Astrocyte (in vitro differentiated cells and primary cell): ENCODE measurements at places on chromosomes 4 and X. TPM values are rescaled to one million over a fixed set of nuclear protein-coding genes. Genes with fewer than 3 reads are reported as not detected.
A peak's percentile ranks its signal among the peaks of the same experiment; 100 is the strongest.

DNA sequence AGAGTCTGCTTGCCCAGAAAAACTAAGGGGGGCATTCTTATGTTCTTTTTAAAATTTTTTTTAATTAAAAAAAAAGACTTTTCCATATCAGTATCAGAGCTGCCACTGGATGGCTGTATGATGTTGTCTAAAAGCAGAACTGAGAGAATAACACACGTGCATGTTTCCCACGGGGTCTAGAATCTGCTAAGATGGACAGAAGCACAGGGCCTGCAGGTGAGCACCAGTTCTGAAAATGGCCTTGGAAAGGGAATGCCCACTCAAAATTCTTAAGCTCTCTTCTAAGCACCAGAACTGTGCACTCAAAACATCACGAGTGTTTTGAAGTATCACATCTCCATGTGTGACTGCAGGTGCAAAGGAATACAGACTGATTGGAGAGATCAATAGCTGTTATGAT, 61.1 kb downstream of the ARAP2 start:
- H3K4me3 ChIP-seq = no peak overlapping the region
- no peaks in the 10 kb centered on the region for H3K36me3 ChIP-seq

- no peak overlapping the region for H3K27ac ChIP-seq
- H3K27me3 ChIP-seq = no peaks in the 10 kb centered on the region
- no peaks in the 10 kb centered on the region for H3K36me3 ChIP-seq
- peaks cover 4% of the 10 kb centered on the region for H3K4me1 ChIP-seq
- no peak for DNase-seq
- H3K4me3 ChIP-seq = no peak overlapping the region
Measured at GRCh38 chr4:2245787-2246275, 3.9 kb upstream of the HAUS3 start.

GRCh38 chr4:2595952-2596552, 59.6 kb downstream of the FAM193A start:
- H3K4me1 ChIP-seq = peaks cover 6% of the 10 kb centered on the region
- no peaks in the 10 kb centered on the region for H3K27me3 ChIP-seq
- H3K27ac ChIP-seq = no peak overlapping the region
- H3K36me3 ChIP-seq = no peaks in the 10 kb centered on the region
- H3K4me3 ChIP-seq = no peak overlapping the region
- no peak for DNase-seq

GRCh38 chrX:149639568-149639967, 8.0 kb upstream of the TMEM185A start:
- DNase-seq = no peak
- H3K27ac ChIP-seq = no peak overlapping the region
- H3K4me3 ChIP-seq = no peak overlapping the region
- peaks cover 3% of the 10 kb centered on the region for H3K4me1 ChIP-seq
- H3K27me3 ChIP-seq = no peaks in the 10 kb centered on the region

DNA sequence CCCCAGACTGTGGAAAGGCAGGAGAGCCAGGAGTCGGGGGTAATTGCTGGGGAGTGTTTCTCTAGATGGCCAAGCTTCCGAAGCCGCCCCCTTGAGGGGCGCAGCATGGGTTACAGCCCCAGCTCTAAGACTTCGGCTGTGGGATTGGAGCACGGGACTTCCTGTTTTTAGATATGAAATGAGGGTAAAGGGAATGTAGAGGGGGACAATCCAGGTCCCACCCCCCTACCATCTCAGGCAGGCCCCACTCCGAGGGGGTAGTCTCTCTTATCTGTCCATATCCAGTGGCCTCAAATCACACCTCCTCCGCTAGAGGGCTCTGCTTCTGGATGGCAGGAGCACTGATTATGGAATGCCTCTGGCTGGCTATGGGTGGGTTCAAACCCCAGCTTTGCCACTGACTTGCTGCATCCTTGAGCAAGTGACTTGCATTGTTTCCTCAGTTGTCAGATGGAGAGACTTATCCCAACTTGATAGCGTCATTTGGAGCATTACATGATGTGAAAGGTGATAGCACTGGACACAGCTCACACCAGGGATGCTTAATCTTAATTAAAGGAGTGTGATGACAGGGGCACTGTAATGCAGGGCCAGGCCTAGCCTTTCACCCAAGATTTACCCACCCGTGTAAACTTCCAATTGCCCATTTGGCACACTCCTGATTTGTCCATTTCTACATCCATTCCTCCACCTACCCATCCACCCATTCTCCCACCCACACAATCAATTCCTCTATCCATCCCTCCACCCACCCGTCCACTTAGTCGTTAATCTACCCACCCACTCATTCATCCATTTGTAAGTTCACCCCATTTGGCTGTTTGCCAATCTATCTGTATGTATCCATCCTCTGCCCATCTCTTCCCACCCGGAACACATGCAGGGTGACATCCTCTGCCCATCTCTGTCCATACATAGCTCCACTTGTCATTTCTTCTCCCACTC, 848 bp upstream of the KCND1 start:
- DNase-seq = peak; percentile 26
- H3K4me3 ChIP-seq = peak overlapping the region; percentile 39
- H3K27me3 ChIP-seq = no peaks in the 10 kb centered on the region
- no peak overlapping the region for H3K27ac ChIP-seq
- peaks cover 9% of the 10 kb centered on the region for H3K4me1 ChIP-seq

- no peak overlapping the region for H3K27ac ChIP-seq
- H3K27me3 ChIP-seq = no peaks in the 10 kb centered on the region
- DNase-seq = no peak
- no peaks in the 10 kb centered on the region for H3K36me3 ChIP-seq
- no peak overlapping the region for H3K4me3 ChIP-seq
- peaks cover 11% of the 10 kb centered on the region for H3K4me1 ChIP-seq
Measured at GRCh38 chrX:11097933-11098332, 13.2 kb upstream of the HCCS start.

- H3K4me3 ChIP-seq = peak overlapping the region; percentile 10
- H3K27me3 ChIP-seq = no peaks in the 10 kb centered on the region
- no peaks in the 10 kb centered on the region for H3K36me3 ChIP-seq
- H3K4me1 ChIP-seq = peaks cover 15% of the 10 kb centered on the region
- peak overlapping the region; percentile 72 for H3K27ac ChIP-seq
Measured at GRCh38 chr4:101200561-101200960, 146.8 kb downstream of the PPP3CA start.

- H3K4me3 ChIP-seq = no peak overlapping the region
- H3K4me1 ChIP-seq = no peaks in the 10 kb centered on the region
- H3K27me3 ChIP-seq = no peaks in the 10 kb centered on the region
Measured at GRCh38 chr4:108527723-108528122, 92.7 kb upstream of the RPL34 start.

- peak overlapping the region; percentile 3 for H3K27ac ChIP-seq
- no peaks in the 10 kb centered on the region for H3K36me3 ChIP-seq
- peaks cover 11% of the 10 kb centered on the region for H3K4me1 ChIP-seq
- DNase-seq = peak; percentile 70
- no peak overlapping the region for H3K4me3 ChIP-seq
Measured at GRCh38 chr4:11483046-11483445, 54.4 kb upstream of the HS3ST1 start.

DNA sequence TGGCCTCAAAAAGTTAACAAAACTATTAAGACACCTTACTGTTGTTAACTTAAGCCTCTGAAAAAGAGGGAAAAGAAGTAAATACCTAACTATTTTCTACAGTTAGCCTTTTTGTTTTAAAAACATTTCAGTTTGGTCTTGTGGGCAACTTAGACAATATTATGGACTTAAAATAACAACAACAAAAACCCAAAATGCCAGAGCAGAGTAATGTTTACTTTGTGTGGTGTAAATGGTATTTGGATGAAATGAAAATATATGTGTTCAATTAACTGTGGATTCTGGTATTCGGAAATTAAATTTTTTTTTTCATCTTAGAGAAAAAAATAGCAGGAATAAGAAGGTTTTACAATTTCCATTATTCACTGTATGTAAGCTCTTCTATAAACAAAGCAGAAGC, 79.6 kb upstream of the NPNT start:
- no peak for DNase-seq
- H3K4me3 ChIP-seq = no peak overlapping the region
- H3K27ac ChIP-seq = no peak overlapping the region

DNA sequence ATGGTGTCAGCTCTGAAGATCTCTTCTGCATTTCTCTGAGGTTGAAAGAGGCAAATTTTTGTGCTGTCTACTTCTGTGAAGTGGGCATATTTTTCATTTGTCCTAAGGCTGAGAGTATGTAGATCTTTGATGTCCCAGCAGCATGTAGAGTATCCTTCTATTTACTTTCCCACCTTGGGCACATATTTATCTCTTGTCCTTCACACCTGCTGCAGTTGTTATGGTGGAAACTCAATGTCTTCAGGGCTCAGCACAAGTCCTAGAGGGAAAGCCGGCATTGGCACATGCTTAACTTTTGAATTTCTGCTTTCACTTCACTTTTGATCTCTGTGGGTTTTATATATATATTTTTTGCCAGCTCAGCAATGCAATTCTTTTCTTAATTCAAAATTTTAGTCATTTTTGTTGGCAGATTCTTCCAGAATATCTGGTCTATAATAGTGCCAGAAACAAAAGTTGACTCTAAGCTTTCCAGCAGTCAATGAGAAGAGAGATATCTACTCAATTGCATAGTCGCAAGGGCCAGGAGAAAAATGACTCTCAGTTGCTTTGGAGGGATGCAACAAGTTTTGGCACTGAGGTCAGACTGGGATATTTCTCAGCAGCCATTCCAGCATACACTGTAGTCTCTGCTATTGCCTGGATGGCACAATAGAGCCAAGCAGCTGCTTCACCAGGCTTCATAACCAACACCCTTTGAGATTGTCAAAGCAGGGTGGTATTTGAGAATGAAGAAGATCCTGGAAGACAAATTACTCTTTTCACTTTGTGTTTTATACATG, 127.8 kb upstream of the FAT1 start:
- no peak overlapping the region for H3K4me3 ChIP-seq
- no peak for DNase-seq
- no peak overlapping the region for H3K27ac ChIP-seq
- no peaks in the 10 kb centered on the region for H3K27me3 ChIP-seq
- no peaks in the 10 kb centered on the region for H3K4me1 ChIP-seq
- H3K36me3 ChIP-seq = no peaks in the 10 kb centered on the region

DNA sequence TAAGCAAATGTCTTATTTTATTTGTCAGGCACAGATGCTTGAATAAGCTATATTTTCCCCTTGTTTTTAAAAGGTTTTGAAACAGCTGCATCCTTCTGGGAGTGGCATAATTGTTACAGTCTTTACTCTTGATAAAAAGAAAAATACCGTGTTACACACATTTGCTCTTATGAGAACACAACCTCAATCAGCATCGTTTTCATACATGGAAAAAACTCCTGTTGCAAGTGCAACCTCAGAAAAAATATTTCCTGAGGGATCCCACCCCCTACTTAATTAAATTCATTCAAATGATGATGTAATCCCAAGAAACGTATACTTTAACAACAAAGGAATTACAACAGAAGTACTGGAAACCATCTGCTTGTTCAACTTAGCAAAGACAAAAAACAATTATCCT, 58.6 kb downstream of the SMAD1 start:
- DNase-seq = no peak
- no peak overlapping the region for H3K27ac ChIP-seq
- peaks cover 7% of the 10 kb centered on the region for H3K4me1 ChIP-seq
- no peak overlapping the region for H3K4me3 ChIP-seq
- H3K27me3 ChIP-seq = no peaks in the 10 kb centered on the region

GRCh38 chr4:106245176-106245575, 70.8 kb downstream of the TBCK start:
- DNase-seq = no peak
- no peak overlapping the region for H3K4me3 ChIP-seq
- no peaks in the 10 kb centered on the region for H3K27me3 ChIP-seq

DNA sequence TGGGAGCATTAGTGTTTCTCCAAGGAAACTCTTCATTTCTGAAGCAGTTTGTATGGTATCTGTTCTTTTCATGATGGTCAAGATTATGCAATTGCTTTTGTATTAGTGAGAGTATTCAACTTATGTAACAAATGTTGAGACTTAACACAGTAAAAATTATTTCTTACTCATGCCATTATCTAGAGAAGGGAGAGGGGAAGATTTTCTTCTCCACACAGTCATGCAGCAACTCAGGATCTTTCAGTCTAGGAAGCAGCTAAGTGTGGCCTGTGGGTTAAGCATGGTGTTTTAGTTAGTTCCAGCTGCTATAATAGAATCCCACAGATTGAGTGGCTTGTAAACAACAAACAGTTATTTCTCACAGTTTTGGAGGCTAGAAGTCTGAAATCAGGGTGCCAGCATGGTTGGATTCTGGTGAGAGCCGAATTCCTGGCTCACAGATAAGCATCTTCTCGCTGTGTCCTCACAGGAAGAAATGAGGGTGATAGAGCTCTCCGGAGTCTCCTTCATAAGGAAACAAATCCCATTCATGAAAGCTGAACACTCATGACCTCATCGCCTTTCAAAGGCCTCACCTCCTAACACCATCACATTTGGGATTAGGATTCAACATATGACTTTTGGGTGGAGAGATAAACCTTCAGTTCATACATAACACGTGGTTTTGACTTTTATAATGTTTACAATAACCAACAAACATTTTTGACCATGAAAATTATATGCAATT, 101.2 kb downstream of the FRMPD4 start:
- DNase-seq = no peak
- no peak overlapping the region for H3K4me3 ChIP-seq
- H3K27ac ChIP-seq = no peak overlapping the region

DNA sequence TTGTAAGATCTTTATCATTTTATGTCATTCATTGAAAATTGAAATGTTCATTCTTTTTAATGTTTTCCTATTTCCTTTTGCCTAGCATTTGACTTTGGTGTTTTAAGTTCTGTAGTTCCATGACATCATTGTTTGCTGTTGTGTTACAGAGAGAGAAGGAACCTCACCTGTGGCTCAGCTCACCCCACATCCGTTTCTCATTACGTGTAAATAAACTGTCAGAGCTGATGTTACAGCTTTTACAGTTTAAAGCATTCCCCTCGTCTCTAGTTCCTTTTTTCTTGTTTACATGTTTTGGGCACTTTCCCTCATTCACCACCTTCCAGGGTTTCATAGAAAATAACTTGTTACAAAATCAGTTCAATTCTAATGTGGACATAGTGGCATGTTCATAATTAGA, 137.2 kb downstream of the FNIP2 start:
- H3K27me3 ChIP-seq = no peaks in the 10 kb centered on the region
- no peak overlapping the region for H3K4me3 ChIP-seq
- no peaks in the 10 kb centered on the region for H3K36me3 ChIP-seq
- no peak for DNase-seq
- no peak overlapping the region for H3K27ac ChIP-seq

DNA sequence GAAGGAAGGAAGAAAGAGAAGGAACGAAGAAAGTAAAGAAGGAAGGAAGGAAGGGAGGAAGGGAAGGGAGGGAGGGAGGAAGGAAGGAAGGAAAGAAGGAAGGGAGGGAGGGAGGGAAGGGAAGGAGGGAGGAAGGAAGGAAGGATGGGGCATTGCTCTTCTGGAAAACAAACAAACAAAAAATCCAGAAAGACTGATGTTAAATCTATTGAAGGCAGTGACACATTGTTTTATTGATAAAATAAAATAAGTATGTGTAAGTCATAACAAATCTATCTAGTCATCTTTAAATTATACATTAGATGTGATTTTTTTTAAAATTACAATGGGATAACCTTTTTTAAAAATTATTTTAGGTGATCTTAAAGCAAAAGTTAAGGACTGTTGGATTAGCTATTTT, 1245.5 kb downstream of the STIM2 start:
- no peak overlapping the region for H3K4me3 ChIP-seq
- H3K27ac ChIP-seq = no peak overlapping the region
- no peak for DNase-seq

SFRP2 gene
- 92.8 and 146 TPM in 2 replicates for total RNA-seq

RAB41 gene
- not detected in 2 replicates for total RNA-seq

CCSER1 gene
- 1.2 and 2.2 TPM in 2 replicates for total RNA-seq

FAAH2 gene
- total RNA-seq = 0.19 and 0.20 TPM in 2 replicates

COPS4 gene
- 35.2 and 39.3 TPM in 2 replicates for total RNA-seq

NDST4 gene
- not detected in 2 replicates for total RNA-seq

SUPT20HL1 gene
- total RNA-seq = not detected in 2 replicates

GABRQ gene
- total RNA-seq = 0.41 and 0.43 TPM in 2 replicates

GPRASP1 gene
- total RNA-seq = 2.3 and 2.7 TPM in 2 replicates

PCDH18 gene
- 4.6 and 4.9 TPM in 2 replicates for total RNA-seq

SOD3 gene
- 8.6 and 12.0 TPM in 2 replicates for total RNA-seq

C4orf54 gene
- total RNA-seq = not detected in 2 replicates

GALNTL6 gene
- 0.61 and 0.67 TPM in 2 replicates for total RNA-seq

XAGE1B gene
- not detected in 2 replicates for total RNA-seq
